Stimulated activated effector memory CD8-positive, alpha-beta T cell treated with anti-CD3 and anti-CD28 coated beads, Interleukin-12 subunit alpha, Interleukin-12 subunit beta, amount 100 ng/mL, for 72 hours (primary cell): ENCODE measurements at places on chromosomes 7 and 10.

- no peak for DNase-seq
These were observed 51.6 kb upstream of the ARL4A start for GRCh38 chr7:12635830-12636229.

DNA sequence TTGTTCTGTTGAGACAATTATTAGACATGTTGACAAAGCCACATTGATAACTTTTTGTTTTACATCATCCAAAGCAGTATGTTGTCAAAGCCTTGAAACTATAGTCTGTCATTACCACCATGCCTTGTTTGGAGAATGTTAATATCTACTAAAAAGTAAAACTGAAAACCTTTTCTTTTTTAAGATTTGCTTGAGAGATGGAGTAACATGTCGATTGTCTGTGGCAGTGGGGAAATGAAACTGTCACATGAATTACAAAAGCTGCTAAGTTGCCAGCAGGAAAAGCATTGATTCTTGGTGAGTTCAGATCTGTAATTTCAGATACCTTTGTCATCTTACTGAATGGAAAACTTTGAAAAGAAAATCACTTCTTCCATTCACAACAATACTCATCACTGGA lies 69.1 kb downstream of the TFPI2 start:
- no peak for DNase-seq

DNA sequence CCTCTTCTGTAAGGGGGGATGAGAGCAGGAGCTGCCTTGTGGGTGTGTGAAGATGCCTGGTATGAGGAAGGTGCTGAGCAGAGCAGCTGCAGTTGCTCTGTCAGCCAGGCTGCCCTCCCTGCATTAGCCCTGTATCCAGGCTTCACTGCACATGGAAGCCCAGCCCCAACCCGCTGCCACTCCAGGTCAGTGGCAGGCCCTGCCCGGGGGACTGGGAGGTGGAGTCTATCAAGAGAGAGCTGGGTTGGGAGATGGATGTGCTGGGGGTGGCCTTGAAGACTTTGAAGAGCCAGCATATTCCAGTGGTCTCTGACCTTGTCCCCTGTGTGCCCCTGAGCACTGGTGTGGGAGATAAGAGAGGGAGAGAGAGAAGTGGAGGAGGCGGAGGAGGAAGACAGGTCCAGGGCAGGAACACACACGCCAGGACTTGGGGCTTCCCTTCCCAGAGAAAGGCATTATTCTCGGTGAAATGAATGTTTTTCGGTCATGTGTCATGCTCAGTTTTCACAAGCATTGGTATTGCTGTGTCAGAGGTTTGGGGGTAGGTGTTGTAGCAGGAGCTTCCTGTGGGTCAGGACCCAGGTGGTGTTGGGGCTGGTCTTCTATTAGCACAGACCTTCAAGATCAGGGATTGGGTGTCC lies 2.6 kb downstream of the PPIF start:
- no peak for DNase-seq

DNA sequence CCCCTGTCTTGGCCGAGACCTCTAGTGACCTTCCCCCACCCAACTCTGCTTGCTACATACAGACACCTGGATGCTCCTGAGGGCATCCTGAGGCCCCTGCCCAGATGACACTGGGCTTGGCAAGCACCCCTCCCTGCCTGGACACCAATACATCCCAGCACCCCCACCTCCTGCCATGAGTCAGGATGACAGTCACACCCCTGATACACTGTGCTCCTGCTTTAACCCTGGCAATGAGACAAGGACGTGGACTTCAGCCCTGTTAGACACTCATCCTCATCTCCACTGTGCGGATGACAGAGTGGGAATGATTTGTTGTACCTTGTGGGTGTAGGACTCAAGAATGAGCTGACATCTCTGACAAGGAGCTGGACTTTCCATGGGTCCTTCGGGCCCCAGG lies 186.3 kb upstream of the ADCY1 start:
- DNase-seq = no peak

DNA sequence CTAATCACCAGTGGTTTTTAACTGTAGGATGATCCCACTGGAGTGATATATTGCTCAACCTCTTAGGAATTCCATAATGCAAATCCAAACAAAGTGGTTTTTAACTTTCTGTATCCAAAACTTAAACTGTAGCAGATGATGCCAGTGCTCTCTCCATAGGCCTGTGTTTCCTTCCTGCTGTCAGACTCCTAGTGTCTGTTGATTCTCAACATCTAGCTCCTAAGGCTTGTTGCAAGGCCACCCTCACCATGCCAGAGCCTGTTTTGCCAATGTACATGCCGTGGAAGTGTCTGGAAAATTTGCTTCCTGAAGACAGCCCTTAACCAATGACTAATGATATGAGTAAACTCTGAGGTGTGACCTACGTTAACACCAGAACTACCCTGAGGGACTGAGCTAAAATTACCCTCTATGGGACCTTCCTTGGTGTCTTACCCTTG lies 39.3 kb downstream of the C1GALT1 start:
- DNase-seq = no peak

DNA sequence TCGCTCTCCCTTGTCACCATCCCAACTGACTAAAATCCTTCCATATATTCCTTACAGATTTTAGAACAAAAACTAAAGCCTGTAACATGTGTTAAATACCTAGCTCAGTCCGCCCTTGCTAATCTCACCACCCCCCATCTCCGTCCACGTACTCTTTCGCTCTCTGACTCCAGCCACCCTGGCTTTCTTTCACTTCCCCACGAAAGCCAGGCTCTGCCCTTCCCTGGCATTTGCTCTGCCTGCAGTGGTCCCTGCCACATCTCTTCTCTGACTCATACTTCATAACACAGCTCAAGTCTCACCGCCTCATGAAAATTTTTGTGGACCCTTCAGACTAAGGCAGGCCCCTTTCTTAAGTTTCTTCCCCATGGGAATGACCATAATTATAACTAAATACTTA lies 11.7 kb upstream of the GPAM start:
- no peak for DNase-seq

DNA sequence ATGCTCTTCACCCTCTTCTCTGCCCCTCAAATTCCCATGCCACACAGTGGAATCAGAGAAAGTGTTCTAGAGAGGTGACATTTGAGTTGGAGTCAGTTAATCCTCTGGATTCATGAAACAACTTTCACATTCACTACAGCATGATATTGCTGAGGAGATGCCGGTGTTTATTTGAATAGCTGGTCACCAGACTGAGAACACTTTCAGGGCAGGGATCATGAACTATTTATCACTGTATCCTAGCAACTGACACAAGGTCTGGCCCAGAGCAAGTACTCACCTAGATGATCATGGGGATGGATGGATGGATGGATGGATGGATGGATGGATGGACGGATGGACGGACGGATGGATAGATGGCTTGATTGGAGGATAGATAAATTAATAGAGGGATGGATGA lies 116.7 kb upstream of the ZMIZ1 start:
- no peak for DNase-seq

GRCh38 chr10:780536-781524 lies 91.4 kb upstream of the DIP2C start:
- DNase-seq = no peak

- DNase-seq = no peak
These were observed 155.2 kb downstream of the MAGI2 start for GRCh38 chr7:79298145-79298760.

- no peak for DNase-seq
These were observed 96.2 kb upstream of the SVIL start for GRCh38 chr10:29730969-29731368.

DNA sequence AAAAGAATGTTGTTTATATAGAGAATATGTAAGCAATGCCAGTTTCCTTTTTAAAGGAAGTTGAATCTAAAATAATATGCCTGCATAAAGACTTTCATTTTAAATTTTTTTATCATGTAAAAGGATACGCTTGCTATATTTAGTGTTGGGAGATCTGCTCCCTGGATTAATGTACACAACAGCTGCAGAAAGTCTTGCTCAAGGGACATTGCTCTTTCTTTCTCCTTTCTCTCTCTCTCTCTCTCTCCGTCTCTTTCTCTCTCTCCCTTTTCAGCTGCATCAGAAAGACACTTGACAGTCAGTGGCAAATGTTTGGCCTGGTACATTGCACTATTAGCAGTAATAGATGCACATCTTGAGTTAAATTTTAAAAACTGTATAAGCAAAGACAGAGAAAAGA lies 739 bp downstream of the MYPN start:
- no peak for DNase-seq
